ENCODE measurements at places on chromosomes 11 and 22.

- no peak for DNase-seq
These were observed 7.1 kb downstream of the SAA4 start for GRCh38 chr11:18229501-18229900.

GRCh38 chr11:94544646-94545263, 1.0 kb downstream of the FUT4 start:
- DNase-seq = peak; percentile 16

- DNase-seq = no peak
These were observed 5.3 kb upstream of the RRAS2 start for GRCh38 chr11:14364322-14364721.

- peak; percentile 17 for DNase-seq
These were observed 9.3 kb upstream of the CEP295 start for GRCh38 chr11:93652161-93652597.

- no peak for DNase-seq
These were observed 8.7 kb downstream of the CSF2RB start for GRCh38 chr22:36922105-36922608.

DNA sequence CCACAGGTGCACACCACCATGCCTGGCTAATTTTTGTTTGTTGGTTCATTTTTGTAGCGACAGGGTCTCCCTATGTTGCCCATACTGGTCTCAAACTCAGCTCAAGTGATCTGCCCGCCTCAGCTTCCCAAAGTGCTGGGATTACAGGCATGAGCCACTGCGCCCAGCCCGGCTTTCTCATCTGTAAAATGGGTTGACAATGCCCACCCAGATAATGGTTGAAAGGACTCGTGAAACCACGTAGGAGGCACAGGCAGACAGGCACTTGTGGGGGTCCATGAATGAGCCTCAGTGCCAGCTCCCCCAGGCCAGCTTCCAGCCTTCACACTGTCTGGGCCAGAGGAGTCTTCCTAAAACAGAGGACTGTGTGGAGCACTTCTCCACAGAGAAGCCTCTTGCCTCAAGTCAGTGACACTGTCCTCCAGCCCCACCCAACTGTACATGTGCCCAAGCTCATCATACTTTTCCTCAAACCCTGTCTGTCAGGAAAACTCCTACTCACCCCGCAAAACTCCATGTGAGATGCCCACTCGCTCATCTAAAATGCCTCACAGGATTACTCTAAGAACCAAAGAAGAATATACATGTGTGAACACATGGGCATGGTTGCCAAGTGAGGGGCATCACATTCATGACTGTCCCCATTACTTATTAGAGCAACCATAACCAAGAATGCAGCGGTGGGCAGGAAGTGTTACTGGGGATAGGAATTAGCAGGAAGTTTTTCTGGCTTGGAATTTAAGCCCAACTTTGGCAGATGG, 32.1 kb upstream of the WNT7B start:
- DNase-seq = no peak

DNA sequence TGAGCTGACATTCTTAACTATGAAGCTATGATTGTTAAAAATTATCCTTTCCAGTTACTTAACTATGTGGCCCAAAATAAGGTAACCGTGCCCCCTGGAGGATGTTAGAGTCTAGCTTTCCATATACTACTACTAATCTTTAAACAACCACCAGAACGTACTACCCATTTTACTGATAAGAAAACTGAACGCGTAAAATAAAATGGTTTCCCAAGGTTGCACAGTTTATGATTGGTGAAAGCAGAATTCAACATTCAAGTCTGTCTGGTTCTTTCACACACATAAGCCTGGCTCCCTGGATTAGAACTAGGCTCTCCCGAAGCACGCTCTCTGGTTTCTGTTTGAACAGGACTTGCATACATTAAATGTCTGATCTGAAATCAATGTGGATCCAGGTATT, 437.8 kb upstream of the CCDC90B start:
- DNase-seq = peak; percentile 49

GRCh38 chr11:64893194-64894069, 15.0 kb upstream of the EHD1 start:
- DNase-seq = no peak

DNA sequence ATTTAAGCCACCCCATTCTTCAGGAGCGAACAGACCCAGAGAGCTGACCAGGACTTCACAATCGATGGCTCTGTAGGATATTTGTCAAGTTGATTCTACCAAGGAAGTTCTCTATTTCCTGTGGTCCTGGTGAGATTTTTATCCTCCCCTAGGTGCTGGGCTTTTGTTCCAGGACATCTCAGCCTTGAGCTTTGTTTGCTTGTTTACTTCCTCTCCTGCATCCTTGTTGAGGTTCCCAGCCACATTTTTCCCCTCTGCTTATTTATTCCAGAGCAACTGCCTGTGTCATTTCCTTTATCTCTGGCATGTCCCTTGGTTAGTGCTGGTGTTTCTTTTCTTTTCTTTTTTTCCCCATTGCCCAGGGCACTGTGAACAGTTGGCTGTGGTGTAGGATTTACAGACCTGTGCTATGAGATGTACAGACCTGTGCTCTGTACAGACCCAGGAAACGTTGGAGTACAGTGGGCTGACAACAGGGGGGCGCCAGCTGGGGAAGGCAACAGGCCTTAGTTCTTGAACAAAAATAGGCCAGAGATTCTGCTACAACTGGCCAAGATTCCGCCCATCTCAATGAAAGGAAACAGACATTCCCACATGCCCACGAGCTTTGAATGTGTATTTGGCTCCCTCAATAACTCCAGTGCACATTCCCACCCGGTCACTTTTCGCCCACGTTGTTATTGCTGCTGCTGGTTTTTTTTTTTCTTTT, 235.9 kb upstream of the DDI1 start:
- DNase-seq = no peak

GRCh38 chr11:10092426-10092825, 201.6 kb downstream of the SBF2 start:
- no peak for DNase-seq

- no peak for DNase-seq
These were observed 17.6 kb downstream of the PATZ1 start for GRCh38 chr22:31328544-31328960.

DNA sequence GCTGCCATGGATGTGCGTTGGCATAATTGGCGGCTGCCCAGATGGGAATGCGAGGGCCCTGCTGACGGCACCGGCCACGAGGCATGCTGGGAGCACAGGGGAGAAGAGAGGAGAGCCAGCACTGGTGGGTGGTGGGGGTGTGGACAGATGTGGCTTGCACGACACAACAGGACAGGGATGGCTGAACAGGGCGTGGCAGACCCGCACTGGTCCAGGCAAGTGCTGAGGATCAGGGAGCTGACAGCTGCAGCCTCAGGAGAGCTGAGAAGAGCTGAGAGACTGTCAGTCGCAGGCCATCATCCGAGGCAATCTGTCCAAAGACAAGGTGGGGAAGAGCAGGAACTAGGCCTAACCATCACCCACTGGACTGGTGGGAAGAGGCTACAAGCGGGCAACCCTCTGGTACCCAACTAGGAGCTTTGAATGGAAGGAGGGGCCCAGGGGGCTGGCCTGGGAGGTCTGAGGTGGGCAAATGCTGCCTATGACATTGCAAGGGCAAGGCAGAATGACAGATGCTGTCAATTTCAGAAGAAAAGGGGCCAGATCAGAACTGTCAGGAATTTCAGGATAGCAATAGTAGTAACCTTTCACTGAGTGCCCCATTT, 2.4 kb downstream of the GNB1L start:
- DNase-seq = no peak

DNA sequence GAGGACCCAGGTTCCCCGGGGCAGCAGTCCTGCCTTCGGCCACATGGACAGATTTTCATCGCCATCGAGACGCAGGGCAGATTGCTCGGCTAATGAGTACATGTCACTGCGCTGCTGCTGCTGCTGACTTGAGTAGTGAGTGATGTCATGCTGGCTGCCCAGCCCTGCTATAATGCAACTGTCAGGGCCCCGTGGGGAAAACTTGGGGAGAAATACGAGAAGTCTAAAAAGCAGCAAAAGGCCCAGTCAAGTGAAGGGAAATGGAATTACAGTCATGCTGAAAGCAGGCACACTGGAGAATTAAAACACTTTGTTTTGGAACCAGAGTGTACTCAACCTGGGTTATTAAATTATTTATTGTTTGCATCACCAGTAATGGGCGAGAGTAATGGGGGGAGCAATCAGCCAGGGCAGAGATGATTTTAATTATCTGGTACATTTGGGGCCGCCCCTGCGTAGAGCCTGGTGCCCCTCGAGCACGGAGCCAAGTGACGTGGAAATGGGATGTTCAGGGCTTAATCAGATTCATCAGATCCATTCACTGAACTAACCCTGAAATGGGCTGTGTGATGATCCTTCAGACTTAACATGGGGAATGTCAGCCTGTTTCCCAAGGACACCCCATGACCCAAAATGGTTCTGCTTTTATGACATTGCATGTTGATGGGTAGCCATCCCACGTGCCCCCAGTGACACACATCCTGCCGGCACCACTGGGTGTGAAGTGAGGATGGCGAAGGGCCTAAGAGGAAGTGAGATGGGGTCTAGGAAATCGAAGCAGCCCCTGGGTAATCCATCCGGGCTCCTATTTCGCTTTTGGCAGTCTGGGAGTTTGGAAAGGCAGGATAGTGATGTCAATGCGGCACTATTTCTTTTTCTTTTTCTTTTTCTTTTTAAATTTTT, 241.6 kb upstream of the CADM1 start:
- DNase-seq = no peak

DNA sequence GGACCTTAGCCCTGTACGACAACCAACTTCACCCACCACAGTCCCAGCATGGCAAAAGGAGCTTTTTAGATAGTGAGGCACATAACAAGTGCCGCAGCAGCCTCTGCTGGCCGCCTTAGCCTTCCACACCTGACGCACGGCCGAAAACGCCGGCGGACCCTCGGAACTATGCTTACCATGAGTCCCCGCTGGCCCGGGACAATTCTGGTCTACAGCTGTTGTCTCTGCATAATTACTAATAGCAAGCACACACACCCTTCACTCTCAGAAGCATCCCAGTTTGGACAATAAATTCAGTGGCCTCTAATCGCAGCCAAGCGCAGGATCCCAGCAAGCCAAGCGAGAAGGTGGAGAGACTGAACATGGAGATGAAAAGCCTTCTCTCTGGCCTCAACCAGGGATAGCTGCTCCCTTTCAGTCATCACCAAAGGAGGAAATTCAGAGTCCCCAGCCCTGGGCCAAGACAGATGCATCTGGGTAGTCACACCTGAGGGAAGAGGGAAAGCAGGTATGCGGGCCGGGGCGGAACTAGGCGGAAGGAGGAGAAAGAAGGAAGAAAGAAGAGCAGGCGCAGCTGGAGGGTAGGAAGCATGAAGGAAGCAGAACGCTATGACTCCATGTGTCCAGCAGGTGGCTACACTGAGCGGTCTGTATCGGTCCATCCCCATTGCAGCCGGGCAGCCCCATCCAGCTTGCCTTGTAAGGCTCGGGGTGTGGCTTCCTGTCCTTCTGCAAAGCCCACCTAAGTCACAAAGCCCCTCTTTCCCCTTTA, 40.3 kb downstream of the BUD13 start:
- DNase-seq = peak; percentile 77

DNA sequence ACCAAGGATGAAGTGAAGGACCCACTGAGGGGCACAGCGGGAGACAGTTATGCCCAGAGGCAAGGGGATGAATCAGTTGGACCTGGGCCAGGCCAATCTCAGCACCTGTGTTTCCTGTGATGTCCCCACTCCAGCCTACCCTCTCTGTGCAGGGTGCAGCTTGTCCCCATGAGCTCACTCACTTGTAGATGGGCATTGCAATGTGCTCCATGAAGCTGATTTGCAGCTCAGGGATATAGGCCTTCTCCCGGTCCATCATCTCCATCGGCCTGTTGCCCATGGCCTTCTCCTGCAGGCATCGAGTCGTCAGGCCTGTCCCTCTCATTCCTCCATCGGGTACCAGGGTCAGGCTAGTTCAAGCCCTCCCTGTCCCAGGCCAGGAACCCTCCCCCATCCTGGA, 96.2 kb downstream of the PDE2A start:
- DNase-seq = peak; percentile 1

GRCh38 chr11:28849053-28849452, 740.9 kb downstream of the METTL15 start:
- DNase-seq = no peak

- no peak for DNase-seq
These were observed 39.2 kb downstream of the CEP164 start for GRCh38 chr11:117366875-117367274.

DNA sequence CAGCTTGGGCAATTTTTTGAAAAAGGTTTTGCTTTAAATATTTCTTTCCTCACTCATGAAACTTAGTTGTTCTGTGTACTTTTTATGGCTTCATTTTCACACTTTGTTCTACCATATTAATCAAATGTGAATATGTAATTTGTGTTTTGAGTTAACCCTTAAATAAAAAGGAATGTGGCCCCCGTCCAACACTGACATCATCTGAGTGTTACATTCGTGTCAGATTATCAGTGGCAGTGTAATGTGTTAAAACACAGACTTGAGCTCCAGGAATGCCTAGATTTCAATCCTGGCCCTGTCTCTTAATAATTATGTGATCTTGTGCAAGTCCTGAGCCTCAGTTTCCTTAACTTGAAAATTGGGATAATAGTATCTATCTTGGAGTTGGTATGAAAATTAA, 5.6 kb downstream of the RTN3 start:
- DNase-seq = no peak

GRCh38 chr11:3022300-3022967, 30.3 kb upstream of the NAP1L4 start:
- DNase-seq = peak; percentile 45

DNA sequence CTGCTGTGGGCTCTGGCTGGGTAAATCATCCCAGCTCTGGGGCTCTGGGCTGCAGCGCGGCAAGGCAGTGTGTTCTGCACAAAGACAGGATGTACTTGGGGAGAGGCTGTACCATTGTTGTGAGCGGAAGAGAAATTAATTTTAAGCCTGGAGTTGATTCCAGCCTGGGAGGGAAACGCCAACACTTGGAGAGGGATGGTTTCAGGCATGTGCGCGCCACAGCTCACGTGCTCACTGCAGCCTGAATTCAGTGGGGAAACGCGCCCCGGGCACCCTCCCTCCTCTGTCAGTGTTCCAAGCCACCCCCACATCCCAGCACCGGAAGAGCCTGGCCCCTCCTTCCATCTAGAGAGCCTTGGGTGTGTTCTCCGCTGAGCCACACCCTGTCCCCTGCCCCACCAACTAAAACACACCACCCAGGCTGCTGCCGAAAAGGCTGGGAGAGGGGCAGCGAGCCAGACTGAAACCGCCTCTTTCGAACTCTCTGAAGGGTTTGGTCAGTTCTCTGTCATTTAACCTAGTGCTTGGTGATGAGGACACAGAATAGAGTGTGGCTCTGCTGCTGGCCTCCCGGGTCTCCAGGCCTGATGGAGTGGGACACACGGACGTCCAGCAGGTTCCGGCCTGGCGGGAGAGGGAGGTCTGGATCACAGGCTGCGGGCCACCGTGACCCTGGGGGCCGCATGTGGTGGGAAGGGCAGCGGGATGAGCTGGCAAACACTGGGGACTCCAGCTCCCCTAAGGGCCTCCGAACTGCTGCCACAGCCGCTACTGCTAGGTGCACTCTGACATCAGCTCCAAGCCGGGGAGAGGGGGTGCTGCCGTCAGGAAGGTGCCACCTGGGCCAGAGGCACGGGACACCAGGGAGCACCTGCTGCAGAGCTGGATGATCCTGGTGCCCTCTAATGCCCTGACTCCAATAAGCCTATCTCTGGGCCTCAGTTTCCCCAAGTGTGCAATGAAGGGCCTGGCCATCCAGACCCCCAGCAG, 230.8 kb downstream of the CTTN start:
- DNase-seq = no peak

GRCh38 chr22:16949561-16949960, 58.5 kb downstream of the GAB4 start:
- DNase-seq = peak; percentile 71
